ENCODE measurements at places on chromosomes 5 and 9. TPM values are rescaled to one million over a fixed set of nuclear protein-coding genes. Genes with fewer than 3 reads are reported as not detected.

Gene C5
- total RNA-seq, result 12.0 TPM

Gene IL7R
- total RNA-seq, result 75.0 TPM

Gene SOHLH1
- total RNA-seq, result not detected

Gene NRARP
- 0.22 TPM for total RNA-seq

Gene CER1
- total RNA-seq, result not detected

Gene AFAP1L1
- 1.8 TPM for total RNA-seq

Gene PCDHAC1
- under 0.01 TPM for total RNA-seq

Gene GTF3C5
- total RNA-seq, result 35.7 TPM

Gene TXNDC8
- total RNA-seq, result not detected

Gene CCDC192
- total RNA-seq, result not detected

Gene PCDHB5
- total RNA-seq, result 2.9 TPM

Gene OGN
- total RNA-seq, result 267 TPM

Gene CDKN2B
- 5.9 TPM for total RNA-seq

Gene WDR31
- total RNA-seq, result 3.2 TPM

Gene FGF18
- 2.7 TPM for total RNA-seq

Gene ZNF483
- total RNA-seq, result 6.5 TPM

Gene TMOD1
- total RNA-seq, result 0.65 TPM

Gene FEM1C
- total RNA-seq, result 20.9 TPM

Gene ORM2
- not detected for total RNA-seq

Gene KCNT1
- total RNA-seq, result not detected

Gene ADGRD2
- not detected for total RNA-seq

Gene ADGRV1
- total RNA-seq, result 0.13 TPM

Gene LARP1
- total RNA-seq, result 120 TPM

Measured in articular chondrocyte of knee joint (primary cell).